RPMI8226 (cell line): ENCODE measurements at places on chromosomes 1 and 21.

DNA sequence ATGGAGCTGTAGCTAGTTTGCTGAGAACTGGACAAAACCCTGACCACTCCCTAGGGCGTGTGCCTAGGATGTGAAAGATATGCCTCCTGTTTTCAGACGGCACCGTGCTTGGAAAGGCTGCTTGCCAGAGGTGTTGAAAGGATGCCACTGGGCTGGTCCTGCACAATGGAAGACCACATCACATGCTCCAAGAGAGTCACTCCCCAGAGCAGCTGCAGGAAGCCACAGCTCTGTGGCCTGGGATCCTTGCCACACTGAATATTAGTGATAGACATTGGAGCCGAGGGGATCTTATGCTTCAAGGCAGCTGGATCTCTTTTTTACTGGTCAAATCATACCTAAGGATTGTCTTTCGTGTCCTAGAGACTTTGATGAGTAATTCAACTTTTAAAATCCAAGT is 6.6 kb upstream of the APP start:
- DNase-seq: no peak

GRCh38 chr1:198123133-198123532 is 33.7 kb upstream of the NEK7 start:
- no peak for DNase-seq

- no peak for DNase-seq
Observed at GRCh38 chr1:239539051-239539450, 152.7 kb downstream of the CHRM3 start.

GRCh38 chr1:159663552-159663951 is 50.8 kb downstream of the CRP start:
- DNase-seq: no peak

GRCh38 chr1:54252371-54252936 is 52.5 kb downstream of the MRPL37 start:
- no peak for DNase-seq
